Brain microvascular endothelial cell (primary cell): ENCODE measurements at places on chromosomes 16 and 17.

- no peak for DNase-seq
Measured at GRCh38 chr17:62870552-62870971, 62.4 kb upstream of the MARCHF10 start.

GRCh38 chr17:67606471-67606870, 111.3 kb upstream of the NOL11 start:
- DNase-seq, result peak; percentile 75

DNA sequence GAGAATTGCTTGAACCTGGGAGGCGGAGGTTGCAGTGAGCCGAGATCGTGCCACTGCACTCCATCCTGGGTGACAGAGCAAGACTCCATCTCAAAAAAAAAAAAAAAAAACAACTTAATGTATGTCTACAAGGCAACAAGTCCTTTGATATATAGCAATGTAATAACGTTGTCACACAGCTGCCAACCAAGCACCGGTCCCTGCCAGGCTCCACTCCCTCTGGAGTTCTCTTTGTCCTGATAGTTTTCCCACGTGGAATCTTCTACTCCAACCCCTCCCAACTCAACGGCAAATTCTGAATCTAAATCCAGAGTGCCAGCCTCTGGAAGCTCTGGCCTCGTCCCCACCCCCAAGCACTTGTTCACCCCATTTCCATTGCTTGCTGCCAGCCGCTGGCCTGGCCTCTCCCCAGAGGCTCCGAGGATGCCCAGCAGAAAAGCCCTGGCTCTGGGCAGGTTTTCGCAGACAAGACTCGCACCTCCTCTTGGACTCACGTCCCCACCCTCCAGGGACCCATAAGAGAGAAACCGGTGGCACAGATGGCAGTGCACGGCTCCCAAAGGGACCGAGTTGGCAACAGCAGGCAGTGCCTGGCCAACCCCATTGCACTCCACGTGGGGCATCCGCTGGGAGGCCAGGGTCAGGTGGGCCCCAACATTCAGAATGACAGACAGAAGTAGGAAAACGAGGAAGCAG, 15.9 kb upstream of the CBX2 start:
- DNase-seq, result no peak

GRCh38 chr16:10561001-10561400, 19.4 kb downstream of the EMP2 start:
- no peak for DNase-seq

GRCh38 chr16:3145660-3146059, 10.8 kb downstream of the ZNF213 start:
- DNase-seq, result no peak

DNA sequence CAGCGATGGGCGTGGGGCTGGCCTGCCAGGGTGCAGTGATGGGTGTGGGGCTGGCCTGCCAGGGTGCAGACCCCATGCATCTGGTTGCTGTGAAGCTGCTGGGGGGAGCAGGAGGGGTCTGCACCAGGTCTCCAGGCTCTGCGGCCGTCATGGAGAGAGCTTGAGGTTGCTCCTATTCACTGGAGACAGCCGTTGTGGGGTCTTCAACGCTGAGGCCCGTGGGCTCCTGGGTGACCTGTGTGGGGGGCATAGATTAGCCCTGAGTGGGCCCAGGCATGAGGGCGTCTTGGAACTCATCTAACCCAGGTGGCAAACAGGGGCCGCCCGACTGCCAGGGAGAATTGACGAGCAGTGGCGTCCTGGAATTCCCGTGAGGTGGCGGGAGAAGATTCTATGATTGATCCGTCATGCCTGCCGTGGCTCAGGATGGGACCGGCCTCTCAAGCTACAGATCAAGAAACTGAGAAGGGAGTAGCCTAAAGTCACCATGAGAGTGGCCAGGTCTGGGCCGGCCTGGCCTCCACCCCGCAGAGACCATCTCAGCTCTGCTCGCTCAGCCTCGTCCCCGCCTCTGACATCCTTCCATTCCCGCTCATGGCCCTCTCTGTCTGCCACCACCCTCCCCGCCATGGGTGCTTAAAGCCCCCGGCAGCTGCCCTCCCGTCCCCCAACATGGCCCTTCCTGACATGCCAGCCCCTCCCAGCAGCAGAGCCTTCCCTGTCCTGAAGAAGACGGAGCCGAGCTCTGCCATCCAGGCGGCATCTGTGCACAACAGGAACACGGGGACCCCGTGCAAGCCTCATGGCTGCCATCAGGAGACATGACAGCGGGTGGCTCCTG, 50.7 kb upstream of the ACSF3 start:
- DNase-seq, result no peak

DNA sequence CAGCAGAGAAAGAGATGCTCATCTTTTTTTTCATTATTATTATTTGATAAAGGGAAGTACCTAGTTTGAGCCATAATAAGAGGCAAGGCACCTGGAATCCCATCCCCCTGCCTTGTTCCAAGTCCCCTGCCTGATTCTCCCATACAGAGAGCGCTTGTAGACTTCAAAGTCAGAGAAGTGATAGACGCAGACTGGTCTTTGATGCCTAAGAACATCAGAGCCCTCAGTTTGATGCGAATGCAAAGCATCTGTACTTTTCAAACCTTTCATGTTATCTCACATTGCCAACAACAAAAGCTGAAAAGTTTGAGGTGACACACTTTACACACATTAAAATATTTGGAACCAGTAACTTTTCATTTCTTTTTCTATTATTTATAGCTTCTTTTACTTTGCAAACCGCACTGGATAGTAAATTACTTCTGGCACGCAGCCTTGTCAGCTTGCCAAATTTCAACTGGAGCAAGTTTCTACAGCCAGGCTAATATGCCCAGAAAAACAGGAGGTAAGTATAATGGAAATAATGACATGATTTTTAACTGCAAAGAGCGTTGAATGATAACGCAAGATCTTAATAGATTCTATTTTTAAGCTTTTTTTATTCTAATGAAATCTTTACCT, 5.9 kb upstream of the UTP6 start:
- DNase-seq, result no peak

DNA sequence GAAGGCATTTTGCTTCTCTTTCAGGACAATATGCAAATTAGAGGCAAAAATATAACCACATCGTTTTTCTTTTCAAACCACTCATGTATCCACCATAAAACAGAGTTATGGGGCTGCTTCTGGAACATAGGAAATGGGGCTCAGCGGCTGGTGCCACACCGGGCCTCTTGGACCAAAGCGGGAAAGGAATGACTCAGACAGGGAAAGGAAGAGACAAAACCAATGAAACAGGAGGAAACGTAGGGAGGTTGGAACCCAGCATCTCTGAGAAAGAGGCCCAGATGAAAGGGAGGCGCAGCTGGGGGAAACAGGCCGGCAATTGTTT, 28.5 kb downstream of the CUEDC1 start:
- DNase-seq, result no peak

GRCh38 chr16:67430977-67431774, at the start of gene HSD11B2:
HSD11B2 (plus strand) TSS chr16:67431121; CDS start chr16:67431249, 128 bp downstream.
- DNase-seq, result no peak

DNA sequence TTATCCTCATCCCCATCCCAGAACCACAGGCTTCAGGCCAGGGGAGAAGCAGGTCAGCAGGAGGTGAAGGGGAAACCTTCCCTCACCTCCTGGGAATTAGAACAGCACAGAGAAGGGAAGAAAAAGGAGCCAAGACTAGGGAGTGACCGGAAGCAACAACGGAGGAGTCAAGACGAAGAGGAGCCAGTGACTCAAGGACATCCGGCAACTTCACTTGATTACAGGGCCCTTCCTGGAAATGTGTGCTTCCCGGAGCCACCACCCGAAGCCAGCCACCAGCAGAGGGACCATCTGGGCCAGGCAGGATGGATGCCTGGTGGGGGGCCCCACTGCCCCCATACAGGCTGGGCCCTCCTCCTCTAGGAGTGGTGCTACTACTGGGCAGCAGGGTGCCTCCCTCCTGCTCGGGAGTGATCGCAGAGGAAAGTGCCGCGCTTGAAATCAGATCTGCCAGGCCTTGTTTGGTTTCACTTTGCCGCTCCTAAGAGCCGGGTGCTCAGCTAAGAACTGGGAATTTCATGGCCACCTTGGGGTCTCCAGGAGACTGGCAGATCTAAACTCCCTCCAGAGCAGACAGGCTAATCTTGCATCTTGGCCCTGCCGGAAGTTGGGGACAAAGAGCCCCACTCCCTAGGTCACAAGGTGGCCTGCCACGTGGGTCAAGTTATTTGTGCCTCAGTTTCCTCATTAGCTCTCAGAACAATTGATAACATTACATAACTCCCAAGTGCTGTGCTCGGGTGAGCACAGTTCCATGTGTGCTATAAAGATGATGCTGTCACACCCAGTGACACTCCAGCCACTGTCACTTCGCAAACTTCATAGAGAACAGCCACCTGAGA, 6.6 kb downstream of the CDC42EP4 start:
- peak; percentile 70 for DNase-seq

DNA sequence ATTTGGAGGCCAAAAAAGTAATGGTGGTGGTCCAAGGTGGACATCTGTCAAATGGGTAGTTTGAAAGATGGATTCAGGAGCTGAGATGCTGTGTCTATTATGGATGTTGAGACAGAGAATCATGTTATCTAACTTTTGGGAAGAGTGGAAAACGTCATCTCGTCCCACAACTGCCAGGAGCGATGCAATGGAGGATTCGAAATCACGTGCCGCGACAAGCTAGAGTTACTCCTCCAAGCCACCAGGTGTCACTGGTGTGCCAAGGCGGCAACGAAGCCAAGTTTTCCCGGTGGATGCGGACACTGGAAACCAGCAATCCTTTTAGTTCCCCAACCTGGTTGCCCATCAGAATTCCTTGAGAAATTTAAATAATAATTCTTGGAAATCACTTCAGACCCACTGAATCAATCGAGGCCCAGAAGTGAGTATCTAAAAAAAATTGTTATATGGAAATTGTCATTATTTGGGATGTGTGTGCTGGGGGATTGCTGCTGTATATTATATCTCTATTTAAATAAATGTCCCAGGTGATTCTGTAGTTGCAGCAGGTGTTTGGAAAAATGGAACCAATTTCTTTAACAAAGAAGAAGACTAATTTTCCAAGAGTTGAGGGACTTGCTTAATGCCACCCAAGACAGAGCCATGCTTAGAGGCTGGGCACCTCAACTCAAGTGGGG, 206.1 kb downstream of the HAPSTR1 start:
- no peak for DNase-seq

GRCh38 chr16:19179546-19180490, 11.8 kb downstream of the SYT17 start:
- peak; percentile 37 for DNase-seq

- no peak for DNase-seq
Measured at GRCh38 chr17:70558821-70559220, 389.5 kb downstream of the KCNJ2 start.

- DNase-seq, result no peak
Measured at GRCh38 chr17:4220655-4221054, 43.1 kb downstream of the ANKFY1 start.

- DNase-seq, result no peak
Measured at GRCh38 chr17:19733953-19734526, 14.1 kb downstream of the ALDH3A1 start.

GRCh38 chr16:52499060-52499440, 47.9 kb downstream of the TOX3 start:
- DNase-seq, result no peak

DNA sequence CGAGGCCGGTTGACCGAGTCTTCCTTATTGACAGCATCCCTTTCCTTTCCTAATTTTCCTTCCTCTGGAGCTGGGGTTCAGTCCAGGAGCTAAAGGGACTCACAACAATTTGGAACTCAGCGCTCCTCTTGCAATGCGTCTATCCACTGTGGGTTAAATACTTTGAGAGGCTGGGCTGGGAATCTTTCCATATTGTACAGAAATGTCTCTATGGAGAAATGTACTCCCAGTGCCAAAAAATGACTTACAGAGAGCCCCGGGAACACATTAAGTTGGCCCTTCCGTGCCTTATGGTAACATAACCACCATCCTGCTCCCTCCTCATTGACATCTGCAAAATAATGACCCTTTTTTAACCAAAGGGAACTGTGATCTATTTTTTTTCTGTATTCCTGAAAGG, 192.8 kb downstream of the FTO start:
- DNase-seq, result no peak

- DNase-seq, result no peak
Measured at GRCh38 chr16:25988882-25989281, 297.1 kb downstream of the HS3ST4 start.

DNA sequence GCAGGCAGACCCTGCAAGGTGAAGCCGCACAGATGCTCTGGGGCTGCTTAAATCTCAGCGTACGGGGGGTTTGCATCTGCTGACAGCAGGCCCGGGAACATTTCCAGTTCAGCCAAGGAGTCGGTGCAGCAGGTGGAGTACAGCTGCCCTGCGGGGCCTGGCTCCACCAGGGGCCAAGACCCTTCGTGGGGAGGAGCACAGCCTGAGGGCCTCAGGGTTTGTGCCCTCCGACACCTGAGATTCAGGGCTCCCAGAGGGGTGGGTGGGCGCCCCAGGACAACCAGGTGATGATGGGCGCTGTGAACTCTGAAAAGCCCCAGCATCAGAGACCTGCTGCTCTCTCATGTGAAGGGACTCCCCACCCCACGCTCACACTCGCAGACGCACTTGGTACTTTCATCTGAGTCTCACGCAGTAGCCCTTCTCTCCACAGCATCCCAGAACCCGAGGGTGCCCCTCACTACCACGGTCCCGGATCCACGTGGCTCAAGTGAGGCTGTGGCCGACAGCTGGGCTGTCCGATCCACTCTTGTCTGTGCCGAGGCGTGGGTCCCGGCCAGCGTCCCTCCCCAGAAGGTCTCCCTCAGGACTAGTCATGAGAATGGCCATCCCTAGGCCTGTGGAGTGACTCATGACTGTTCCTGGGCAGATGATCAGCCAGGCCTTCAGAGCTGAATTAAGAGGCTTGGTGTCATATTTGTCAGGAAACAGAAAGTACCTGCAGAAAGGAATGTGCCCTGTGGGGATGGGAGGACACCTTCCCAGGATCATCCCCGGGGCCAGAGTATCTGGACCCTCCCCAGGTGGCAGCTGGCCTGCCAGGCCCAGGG, 29.6 kb downstream of the ACSF3 start:
- DNase-seq, result no peak

- no peak for DNase-seq
Measured at GRCh38 chr17:78672005-78672404, 94.8 kb upstream of the DNAH17 start.

GRCh38 chr16:17160920-17161431, 309.8 kb downstream of the XYLT1 start:
- no peak for DNase-seq

DNA sequence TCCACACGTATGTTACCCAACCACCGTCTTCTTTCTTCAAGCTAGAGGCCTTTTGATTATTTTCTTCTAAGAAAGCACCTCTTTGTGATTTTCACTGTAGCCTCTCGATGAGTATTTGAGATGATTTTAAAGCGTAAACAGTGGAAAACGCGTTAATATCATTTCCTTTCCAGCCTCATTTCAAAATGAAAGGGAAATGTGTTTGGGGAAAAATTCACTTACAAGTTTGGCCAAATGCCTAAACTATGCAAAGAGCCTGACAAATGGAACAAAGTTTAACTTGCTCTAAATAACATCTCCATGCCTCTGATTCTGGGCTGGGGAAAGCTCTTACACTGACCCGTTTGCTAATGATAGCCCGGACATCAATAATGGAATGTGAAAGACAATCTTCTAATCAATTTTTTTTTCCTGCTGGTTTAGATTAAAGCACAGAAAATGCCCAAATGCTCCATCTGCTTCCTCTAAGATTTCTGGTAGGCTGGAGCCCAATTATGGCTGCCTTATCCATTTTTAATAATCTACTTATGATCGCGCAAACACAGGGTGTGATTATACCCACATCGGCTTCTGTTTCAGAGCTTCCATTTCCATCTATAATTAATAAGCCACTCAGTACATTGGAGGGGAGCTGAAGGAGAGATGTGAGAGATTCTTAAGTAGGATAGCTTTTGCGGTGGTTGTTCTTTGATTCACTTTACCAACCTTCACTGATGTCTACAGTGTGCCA, 43.5 kb downstream of the HS3ST2 start:
- DNase-seq, result no peak
